ENCODE measurements at places on chromosomes 6 and 20.

- DNase-seq, result peak; percentile 27
These were observed 223.2 kb downstream of the SYNDIG1 start for GRCh38 chr20:24692446-24693200.

DNA sequence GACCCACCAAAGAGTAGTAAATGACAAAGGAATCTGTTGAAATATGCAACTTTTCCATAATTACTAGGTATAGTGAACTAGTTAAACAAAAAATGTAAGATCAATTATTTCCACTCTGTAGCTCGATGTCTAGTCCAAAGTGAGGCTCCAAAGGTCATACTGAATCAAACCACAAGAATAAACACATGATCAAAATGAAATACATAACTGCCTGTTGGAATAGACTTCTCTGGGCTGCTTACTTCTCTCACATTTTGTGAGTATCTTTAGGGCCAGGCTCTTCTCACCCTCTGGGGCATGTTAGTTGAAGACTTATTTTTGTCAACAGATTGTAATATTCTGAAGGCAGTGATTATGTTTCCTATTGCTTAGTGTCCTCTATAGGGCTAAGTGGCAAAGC is 103.7 kb upstream of the TMEM170B start:
- DNase-seq, result no peak

- no peak for DNase-seq
These were observed 40.0 kb downstream of the REPS1 start for GRCh38 chr6:138948004-138948403.

GRCh38 chr6:12296255-12296573 is 6.1 kb downstream of the EDN1 start:
- DNase-seq, result no peak

DNA sequence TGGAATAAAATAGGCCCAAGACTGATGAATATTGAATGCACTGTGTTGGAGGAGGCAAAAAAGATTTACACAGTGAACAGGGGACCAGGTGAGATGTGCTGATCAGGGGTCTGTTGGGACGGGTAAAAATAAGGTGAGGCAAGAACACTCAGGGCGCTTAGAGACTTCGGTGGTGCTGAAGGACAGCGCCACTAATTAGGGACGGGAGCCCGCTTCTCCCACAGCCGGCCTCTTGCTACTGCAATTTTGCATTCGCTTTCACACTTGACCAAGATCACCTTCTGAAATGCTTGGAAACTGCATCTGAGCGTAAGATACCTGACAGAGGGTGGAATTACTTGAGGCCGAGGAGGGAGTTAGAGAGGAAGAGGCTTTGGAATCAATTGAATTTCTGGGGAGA is 7.3 kb downstream of the TFAP2D start:
- DNase-seq, result no peak

- DNase-seq, result no peak
These were observed 179.5 kb upstream of the CITED2 start for GRCh38 chr6:139553916-139554315.

- DNase-seq, result no peak
These were observed 159.8 kb downstream of the ZFP64 start for GRCh38 chr20:52031563-52032303.

DNA sequence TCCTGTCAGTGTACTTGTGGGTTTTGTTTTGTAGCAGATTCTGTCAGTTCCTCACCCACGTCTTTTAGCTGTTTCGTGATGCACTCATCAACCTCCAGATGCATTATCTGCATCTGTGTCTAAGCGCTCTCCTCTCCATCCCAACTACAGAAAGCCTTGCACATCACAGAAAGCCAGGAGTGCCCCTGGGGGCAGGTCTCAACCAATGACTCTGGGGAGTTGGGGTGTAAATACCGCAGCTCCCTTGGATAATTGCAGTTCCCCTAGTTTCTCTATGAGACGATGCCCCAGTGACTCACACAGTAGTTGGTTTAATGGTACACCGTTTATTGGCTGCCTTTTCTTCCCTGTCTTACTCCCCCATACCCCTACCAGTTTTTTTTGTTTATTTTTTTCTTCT is 158.1 kb downstream of the SOX4 start:
- no peak for DNase-seq

DNA sequence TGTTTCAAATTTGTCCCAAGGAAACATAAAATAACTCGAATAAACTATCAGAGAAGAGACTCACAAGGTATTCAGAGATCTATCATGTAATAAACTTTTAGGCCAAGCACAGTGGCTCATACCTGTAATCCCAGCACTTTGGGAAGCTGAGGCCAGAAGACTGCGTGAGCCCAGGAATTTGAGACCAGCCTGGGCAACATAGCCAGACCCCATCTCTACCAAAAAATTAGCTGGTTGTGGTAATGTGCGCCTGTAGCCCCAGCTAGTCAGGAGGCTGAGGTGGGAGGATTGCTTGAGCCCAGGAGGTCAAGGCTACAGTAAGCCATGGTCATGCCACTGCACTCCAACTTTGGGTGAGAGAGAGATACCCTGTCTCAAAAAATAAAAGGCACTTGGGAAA is 79.2 kb upstream of the GCM1 start:
- no peak for DNase-seq

DNA sequence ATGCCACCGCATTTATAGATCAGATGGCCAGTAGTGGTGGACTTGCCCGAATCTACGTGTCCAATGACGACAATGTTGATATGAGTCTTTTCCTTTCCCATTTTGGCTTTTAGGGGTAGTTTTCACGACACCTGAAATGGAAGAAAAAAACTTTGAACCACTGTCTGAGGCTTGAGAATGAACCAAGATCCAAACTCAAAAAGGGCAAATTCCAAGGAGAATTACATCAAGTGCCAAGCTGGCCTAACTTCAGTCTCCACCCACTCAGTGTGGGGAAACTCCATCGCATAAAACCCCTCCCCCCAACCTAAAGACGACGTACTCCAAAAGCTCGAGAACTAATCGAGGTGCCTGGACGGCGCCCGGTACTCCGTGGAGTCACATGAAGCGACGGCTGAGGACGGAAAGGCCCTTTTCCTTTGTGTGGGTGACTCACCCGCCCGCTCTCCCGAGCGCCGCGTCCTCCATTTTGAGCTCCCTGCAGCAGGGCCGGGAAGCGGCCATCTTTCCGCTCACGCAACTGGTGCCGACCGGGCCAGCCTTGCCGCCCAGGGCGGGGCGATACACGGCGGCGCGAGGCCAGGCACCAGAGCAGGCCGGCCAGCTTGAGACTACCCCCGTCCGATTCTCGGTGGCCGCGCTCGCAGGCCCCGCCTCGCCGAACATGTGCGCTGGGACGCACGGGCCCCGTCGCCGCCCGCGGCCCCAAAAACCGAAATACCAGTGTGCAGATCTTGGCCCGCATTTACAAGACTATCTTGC is 725 bp downstream of the EEF1A1 start:
- DNase-seq, result peak; percentile 47

DNA sequence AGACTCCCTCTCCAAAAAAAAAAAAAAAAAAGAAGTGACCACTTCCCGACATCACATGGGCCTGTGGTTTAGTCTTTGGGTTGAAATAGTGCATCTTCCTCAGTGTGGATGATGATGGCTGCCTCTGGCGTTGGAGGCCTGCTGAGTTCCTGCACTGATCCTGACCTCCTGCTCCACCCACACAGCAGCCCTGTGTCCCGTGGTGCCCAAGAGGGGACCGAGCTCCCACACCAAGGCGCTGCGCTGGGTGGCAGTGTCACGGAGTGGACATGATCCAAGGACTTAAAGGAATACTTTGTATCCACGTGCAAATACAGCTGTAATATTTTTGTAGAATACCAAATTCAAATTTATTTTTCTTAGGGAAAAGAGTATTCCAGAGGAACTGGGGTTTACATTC is 109.2 kb upstream of the PHACTR3 start:
- DNase-seq, result no peak

GRCh38 chr20:60021104-60021503 is 62.9 kb downstream of the CDH26 start:
- DNase-seq, result no peak

- DNase-seq, result no peak
These were observed 30.6 kb upstream of the RIPOR2 start for GRCh38 chr6:24966381-24966780.

GRCh38 chr6:39041072-39041471 is 7.5 kb upstream of the GLP1R start:
- no peak for DNase-seq

- no peak for DNase-seq
These were observed 25.1 kb downstream of the SERPINB9 start for GRCh38 chr6:2877960-2878359.

- no peak for DNase-seq
These were observed 3.7 kb upstream of the RBM38 start for GRCh38 chr20:57387463-57387862.

DNA sequence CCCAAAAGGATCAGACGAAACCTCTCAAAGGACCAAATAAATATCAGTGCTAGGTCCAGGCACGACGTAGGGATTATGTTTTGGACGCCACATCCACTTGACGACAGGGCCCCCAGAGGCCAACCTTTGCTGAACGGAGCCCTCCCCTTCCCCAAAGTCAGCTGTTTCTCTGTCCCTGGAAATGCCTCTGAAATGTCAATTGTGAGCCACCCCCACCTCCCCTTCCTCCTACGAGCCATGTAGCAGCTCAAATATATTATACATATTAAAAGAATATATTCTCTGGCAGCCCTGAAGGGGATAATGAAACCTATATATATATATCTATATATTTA is 39.6 kb upstream of the BLCAP start:
- no peak for DNase-seq

- DNase-seq, result peak; percentile 49
These were observed 92.1 kb downstream of the PHACTR3 start for GRCh38 chr20:59696476-59696875.

DNA sequence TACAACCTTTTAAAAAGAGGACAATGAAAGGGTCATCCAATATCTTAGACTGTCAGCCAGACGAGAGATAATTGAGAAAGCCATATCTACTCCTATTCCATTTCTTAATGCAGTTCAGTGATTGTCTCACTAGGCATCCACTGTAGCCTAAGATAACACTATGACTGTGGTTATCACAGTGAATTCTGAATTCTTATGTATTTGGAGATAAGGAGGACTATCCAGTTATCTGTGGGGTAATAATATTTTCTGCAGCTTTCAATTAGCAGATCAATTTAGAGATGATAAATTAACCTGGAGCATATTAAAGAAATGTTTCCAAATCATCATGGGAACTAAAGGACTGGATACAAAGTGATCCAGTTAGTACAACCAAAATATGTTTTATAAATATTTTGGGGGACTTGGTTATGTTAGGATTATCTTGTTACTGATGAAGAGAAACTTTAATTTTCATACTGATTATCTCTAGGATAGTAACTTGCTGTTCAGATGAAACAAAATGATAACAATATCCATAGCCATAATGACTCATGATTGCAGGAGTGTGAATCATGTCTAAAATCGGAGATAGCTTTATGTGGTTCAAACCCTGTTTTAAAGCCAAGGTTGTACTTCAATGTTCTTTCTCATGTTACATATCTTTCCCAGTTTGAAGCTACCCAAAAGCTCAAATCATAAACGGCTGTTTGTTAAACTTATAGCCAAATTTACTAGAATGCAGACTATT is 1152.0 kb downstream of the HACE1 start:
- no peak for DNase-seq

DNA sequence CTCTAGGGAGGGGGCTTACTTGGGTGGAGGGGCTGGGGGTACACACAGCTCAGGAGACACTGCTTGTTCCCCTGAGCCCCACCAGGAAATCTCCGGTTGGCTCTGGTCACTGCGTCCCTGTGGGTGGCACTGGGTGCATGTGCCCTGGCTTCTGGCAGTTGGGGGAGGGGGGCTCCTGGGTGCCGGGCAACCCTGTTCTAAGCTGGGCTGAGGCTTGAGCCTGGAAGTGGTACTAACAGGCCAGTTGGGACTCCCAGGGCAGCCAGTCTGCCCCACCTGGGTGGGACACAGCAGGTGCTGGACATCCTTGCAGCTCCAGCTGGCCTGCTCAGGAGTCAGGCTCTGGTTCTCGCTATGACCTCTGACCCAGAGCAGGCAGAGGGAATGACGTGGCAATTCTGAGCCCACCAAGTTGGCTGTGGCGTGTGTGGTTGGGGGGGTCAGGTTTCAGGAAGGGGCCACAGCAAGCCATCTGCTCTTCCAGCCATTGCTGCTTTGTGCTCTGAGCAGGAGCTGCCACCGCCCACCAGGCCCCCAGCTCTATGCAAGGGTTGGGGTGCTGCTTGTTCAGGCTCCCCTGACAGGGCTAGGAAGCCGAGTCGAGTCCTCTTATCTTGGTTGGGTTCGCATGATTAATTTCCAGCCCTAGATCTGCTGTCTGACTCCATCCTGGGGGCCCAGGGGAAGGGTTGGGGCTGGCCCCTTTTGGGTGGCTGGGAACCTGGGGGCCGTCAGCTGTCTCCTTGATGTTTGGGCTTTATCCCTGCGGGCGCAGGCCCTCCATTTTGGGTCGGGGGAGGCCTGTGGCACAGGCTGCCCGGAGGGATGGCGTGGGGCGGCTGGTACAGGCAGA is 590 bp downstream of the C20orf204 start:
- no peak for DNase-seq

GRCh38 chr6:117540670-117541069 is 58.2 kb downstream of the DCBLD1 start:
- DNase-seq, result no peak

- DNase-seq, result peak; percentile 56
These were observed 2.5 kb downstream of the GTF2H5 start for GRCh38 chr6:158170656-158171081.

DNA sequence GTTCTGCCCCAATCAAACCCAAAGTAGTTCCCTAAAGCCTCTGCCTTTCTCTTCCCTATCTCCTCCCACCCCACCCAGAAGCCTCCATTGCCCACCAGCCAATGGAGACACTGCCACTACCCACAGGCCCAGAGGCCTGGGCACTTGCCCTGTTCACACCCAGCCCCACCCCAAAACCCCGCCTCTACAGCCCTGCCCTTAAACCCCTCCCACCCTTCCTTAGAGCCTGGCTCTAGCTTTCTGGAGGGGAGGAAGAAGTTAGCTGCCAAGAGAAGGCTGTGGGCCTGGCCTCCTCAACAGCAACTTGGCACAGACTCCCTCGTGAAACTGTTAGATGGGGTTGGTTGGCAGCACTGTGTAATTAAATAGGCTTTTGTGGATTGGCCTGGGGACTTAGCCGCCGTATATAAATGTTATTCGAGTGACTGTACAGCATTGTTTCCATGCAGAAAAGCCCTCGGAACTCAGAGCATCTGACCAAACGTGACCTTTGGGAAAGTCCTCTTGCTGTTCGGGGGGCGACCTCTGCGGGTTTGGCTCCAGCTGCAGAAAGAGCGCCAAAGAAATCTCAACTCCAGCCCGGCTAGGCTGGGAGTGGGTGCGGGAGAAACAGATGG is 31.4 kb downstream of the COL11A2 start:
- DNase-seq, result peak; percentile 54

DNA sequence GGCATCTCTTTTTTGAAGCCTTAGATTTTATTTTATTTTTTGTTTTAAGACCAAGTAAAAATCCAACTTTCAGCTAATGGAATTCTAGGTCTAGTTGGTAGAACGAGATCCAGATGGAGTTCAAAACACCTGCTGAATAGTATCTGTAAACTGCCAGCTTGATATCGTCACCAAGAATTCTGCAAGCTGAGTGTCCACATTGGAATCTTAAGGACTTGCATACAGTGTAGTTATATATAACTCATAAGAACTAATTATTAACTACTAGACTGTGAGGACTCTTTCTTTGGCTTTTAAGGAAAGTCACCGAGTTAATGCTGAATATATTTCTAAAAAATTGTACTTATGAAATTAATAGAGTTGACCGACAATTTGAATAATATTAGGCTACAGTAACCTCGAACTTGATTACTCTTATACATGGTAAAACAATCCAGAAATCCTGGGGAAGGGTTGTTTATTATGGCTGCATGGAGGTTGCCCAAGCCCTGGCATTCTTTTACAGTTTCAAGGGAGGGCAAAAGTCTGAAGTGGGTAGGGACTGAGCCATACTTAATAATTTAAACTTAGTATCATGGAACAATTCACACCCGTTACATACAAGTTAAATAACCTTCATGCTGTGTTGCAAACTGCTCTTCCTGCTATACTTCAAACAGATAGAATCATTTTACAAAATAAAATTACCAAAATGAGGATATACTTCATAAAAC is 553.9 kb downstream of the PTPRT start:
- no peak for DNase-seq
